Parietal lobe (tissue), 2 donors: ENCODE measurements at places on chromosomes 5 and 9. TPM values are rescaled to one million over a fixed set of nuclear protein-coding genes. Genes with fewer than 3 reads are reported as not detected.

DOCK2 gene
- 6.3 TPM for total RNA-seq

TMOD1 gene
- 42.6 TPM for total RNA-seq

PHF19 gene
- total RNA-seq, result 11.6 TPM

PCDHGA5 gene
- 17.8 TPM for total RNA-seq

SERF1A gene
- total RNA-seq, result 28.8 TPM

SOX30 gene
- total RNA-seq, result not detected
